NCI-H510A (cell line): ENCODE measurements at places on chromosomes 6 and 20.
A peak's percentile ranks its signal among the peaks of the same experiment; 100 is the strongest.

DNA sequence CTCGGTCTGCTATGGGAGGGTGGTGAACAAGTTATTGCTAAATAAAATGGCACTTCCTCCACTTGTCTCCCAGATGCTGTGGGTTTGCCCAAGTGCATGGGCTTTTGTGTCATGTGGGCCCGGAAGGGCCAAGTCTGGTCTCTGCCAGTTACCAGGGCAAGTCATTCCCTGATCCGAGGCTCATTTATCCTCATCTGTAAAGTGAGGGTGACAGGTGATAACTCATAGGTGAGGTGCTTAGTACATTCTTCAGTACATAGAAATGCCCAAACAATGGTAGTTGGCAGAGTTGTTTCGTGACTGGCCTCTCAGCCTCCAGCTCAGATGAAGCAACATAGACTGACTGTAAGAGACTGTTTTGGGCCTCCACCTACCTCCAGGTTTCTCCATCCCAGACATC lies 2.0 kb upstream of the MUCL3 start:
- no peak for DNase-seq

GRCh38 chr6:111914617-111915016 lies 41.4 kb upstream of the FYN start:
- no peak for DNase-seq

DNA sequence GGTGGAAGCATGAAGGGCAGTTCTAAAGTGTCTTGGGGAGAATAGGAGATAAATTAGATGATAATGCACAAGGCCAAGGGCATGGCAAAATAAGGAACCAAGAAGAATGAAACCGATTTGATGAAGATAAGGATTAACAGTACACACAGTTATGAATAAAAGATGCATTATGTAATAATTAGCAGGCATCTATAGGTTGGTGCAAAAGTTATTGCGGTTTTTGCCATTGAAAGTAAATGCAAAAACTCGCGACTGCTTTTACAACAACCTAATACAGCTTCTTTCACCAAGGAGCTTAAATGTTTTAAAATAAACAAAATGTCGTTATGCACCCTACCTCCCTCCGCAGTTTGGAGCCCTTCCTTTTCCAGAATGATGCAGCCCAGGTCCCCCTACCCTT lies 29.0 kb downstream of the MAS1 start:
- DNase-seq: no peak

DNA sequence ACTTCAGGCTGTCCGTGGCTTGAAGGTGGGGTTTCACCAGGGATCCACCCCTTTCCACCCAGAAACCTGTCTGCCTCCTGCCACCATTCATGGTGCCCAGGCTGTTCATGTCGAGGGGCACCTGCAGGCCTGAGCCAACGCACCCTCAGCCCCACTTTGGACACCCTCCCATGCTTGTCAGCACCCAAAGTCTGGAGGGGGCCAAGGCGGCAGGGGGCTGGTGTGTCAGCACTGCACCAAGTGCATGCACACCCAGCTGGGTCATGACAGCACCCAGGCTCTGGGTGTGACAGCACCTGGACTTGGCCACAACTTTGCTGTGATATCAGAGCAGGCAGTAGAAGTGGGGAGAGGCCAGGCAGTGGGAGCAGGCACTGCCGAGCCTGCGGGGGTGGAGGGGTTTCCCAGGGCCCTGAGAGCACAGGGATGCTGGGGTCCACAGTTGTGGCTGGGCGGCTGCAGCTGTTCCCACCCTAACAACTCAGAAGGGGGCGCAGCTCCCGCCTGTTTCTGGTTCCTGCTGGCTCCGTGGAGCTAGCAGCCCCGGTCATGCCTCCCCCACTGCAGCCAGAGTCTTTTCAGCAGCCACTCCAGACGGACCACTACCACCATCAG lies 33.3 kb upstream of the GRM4 start:
- no peak for DNase-seq

DNA sequence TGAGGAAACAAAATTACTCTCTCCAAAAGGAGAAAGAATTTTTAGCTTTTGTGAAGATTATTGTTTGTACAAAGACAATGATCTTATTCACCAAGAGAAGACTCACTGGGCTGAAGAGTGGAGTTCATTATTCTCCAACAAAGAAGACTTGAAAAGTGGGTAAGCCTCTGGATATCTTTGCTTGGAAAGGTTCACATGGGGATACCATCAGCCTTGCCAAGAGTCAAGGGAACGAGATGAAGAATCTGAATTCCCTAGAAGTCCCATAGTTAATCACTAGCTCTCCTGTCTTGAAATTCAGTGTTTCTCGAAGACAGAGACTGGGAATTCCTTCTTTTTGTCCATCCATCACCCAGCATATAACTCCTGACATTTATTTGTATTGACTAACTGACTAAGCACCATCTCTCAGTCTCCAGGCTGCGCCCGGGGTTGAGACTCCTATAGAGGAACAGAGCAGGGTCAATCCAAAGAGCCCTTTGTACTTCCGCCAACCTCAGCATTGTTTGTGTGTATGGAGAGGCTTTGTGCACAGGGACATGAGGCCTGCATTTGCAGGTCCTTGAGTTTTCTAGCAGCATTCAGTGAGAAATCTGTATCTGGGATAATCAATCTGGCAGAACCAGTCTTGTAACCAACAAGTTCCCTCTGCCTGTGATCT lies 461.9 kb downstream of the KIF16B start:
- DNase-seq: no peak

DNA sequence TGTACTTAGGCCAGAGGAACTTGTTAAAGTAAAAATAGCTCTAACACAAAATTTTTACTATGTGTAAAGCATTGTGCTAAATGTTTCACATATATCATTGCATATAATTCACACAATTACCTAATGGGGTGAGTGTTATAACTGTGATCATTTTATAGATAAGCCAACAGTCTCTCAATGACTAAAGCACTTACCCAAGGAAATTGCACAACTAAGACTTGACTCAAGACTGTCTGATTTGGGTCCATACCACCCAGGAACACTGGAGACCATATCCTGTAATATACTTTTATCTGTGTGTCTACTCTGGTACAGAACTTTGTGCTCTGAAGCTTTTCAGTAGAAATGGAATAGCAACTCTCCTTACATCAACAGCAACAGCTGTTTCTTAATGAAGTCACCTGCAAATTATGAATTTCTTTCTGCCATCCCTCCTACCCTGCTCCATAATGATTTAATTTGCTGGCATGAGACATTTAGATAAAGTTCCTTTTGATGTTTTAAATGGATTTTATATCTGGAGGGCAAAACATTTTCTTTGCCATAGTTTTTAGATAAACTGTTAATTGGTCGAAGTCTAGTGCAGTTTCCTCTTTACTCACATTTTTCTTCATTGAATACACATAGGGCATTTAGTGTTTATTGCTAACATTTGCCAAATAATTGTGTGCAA lies 47.5 kb downstream of the TSPYL4 start:
- no peak for DNase-seq

DNA sequence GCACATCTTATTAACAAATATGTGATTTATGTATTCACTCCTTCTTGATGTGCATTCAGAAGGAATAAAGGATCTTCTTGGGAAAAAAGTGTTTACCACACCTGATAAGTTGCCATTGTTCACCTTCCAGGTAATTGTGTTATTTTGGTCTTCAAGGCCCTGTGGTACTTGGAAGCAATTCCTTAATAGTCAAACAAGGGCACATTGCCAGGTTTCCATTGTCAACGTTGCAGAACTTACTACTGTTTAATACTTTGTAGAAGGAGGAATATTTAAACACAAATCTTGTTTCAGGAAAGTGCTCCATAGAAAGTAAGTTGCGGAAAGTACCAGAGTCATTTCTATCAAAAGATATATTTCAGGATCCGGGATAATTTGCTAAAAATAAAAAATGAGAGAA lies 129.5 kb upstream of the SGK1 start:
- no peak for DNase-seq

GRCh38 chr6:121582262-121582661 lies 146.8 kb downstream of the GJA1 start:
- no peak for DNase-seq

DNA sequence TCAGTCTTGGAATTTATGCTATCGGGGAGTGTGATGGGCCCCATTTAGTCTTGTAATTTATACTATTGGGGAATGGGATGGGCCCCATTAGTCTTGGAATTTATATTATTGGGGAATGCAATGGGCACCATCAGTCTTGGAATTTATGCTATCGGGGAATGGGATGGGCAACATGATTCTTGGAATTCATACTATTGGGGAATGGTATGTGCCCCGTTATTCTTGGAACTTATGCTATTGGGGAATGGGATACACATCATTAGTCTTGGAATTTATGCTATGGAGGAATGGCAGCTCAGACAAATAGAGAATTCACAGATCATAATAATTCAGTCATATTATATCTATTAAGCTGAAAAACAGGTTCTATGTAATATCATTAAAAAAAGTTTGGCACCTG lies 300.3 kb downstream of the SMOC2 start:
- no peak for DNase-seq

DNA sequence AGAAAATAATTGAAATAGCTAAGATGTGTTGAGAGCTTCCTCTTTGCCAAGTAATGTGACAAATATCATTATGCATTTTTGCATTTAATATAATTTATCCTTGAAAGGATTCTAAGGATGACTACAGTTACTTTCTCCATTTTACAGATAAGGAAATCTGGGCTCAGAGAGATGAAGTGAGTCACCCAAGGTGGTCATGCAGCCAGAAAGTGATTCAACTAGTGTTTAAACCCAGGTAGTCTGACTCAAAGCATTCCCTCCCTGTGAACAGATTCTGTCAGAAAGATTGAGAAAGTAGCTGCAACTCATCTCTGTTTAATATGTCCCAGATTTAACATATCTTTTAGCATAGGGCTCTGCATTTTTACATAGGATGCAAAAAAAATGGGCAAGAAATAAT lies 28.1 kb downstream of the NRSN1 start:
- DNase-seq: no peak

DNA sequence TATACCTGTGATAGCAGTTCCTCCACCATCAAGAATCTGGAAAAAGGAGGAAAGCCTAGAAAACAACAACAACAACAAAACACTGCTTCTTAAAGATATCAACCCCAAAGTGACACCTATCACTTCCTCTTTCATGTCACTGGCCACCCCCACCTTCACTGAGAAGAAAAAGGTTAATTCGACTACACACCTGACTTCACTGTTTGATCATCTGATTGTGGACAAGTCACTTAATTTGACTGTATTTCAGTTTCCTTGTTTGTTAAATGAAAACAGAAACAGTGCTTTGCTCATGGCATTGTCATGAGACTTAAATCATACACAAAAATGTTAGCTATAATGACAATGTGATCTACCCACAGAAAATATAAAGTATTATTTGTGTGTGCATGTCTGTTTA lies 280.6 kb upstream of the SULF2 start:
- DNase-seq: no peak

- DNase-seq: peak; percentile 50
These were observed 474 bp downstream of the CEBPB start for GRCh38 chr20:50191065-50191543.

GRCh38 chr6:36504181-36504580 lies 43.1 kb downstream of the STK38 start:
- DNase-seq: no peak

- DNase-seq: no peak
These were observed 25.9 kb upstream of the PRELID3B start for GRCh38 chr20:59068534-59068933.

- DNase-seq: no peak
These were observed 16.5 kb upstream of the NTSR1 start for GRCh38 chr20:62692176-62692575.

DNA sequence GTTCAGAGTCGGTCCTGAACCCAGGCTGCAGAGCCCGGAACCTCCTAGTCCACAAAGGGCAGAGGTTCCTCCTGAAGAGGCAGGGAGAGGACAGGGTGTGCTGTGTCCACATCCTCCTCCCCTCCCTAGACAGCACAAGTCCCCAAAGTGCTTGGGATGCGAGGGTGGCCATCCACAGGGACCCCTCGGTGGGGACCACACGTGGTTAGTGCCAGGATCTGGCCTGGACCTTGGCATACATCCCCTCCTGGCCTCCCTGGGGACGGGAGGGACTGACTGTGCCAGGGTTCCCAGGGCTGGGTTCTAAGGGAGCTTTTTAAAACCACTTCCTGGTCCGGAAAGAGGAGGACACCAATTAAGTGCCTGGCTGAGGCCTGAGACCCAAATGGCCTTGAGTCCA lies 63.2 kb downstream of the CTCFL start:
- no peak for DNase-seq

GRCh38 chr6:103797738-103798137 lies 1062.0 kb downstream of the HACE1 start:
- no peak for DNase-seq

DNA sequence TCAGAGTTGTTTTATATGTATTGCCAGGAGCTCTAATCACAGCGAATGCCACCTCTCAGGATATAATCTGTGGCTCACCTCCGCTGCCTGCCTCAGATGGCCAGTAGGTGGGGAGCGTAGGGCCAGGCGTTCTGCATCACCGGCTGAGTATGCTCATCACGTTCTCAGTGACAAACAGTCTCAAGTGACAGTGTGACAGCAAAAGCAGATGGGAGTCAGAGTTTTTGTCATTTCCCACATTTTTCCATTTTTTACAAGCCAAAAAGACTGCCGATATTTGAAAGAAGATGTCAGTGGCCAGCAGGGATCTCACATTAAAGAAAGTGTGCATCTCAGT lies 208.7 kb downstream of the ALDH8A1 start:
- DNase-seq: peak; percentile 19

DNA sequence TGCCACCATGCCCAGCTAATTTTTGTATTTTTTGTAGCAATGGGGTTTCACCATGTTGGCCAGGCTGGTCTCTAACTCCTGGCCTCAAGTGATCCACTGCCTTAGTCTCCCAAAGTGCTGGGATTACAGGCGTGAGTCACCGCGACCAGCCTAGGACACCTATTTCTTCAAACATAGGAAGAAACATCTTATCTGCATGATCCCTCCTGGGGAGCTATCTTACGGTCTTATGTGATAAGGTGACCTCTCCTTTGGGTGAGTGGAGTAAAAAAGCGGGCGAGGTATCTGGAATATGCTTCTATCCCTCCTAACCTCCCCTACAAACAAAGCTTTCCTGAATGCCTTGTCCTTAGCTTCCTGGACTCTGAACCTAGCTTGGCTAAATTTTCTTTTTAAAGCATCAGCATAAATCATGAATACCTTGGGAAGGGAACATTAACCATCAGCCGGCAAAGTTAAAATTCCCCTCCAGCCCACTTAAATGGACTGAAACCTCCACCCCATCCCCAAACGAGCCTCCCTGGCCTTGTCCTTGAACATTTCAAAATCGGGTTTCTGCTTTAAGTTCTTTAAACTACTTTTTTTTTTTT lies 24.5 kb downstream of the RIPOR3 start:
- no peak for DNase-seq

- DNase-seq: no peak
These were observed 230.5 kb upstream of the KHDRBS2 start for GRCh38 chr6:62516291-62517141.

DNA sequence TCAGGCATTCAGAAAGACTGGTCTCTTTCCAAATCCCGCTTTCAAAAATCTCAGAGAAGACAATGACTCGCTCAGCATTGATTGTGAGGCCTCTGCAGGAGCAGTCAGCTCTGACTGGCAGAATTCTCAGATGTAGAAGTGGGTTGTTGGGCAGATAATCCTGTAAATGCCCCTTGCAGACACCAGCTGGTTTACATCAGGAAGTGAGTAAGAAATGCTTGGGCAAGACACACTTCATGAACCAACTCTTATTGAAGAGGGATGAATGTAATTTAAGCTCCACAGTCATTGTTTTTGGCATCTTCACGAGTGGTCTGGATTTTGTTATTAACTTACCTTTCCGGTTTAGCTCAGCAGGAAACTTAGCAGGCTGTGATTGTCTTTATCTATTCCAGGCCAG lies 166.6 kb downstream of the PLCB4 start:
- no peak for DNase-seq
